Hematopoietic multipotent progenitor cell treated with erythropoietin and hydrocortisone succinate and interleukin-3 and kit ligand, for 4 days (in vitro differentiated cells): ENCODE measurements at places on chromosomes 3 and 15.

DNA sequence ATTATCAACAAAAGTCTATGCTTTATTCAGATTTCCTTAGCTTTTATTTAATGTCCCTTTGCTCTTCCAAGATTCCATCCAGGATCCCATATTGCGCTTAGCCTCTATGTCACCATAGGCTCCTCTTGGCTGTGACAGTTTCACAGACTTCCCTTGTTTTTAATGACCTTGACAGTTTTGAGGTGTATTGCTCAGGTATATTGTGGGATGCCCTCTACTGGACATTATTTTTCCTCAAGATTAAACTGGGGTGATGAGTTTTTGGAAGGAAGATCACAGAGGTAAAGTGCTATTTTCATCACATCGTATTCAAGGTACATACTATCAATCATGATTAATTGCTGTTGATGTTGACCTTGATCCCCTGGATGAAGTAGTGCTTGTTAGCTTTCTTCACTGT is 99.1 kb upstream of the SMAD3 start:
- peak; percentile 11 for DNase-seq

GRCh38 chr3:193040836-193041672 is 123.4 kb upstream of the MB21D2 start:
- DNase-seq = peak; percentile 61

- DNase-seq = no peak
These were observed 78.0 kb downstream of the CPN2 start for GRCh38 chr3:194272861-194273742.

DNA sequence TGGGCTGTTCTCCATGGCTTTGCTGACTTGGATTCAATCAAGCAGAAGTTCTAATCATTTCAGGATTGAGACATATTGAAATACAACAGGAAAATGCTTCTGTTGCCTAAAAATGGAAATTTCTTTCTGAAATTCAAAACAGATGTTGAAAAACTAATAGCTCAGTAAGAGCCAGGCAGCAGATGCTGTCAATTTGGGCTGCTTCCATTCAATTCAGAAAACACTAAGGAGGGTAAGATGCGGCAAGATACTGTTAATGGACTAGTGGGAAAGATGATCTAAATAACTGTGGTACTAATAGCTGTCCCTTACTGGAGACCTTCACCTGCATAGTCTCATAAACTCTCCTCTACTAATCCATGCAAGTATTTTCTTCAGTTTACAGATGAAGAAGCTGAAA is 53.5 kb downstream of the DGKG start:
- no peak for DNase-seq

GRCh38 chr3:65706301-65706700 is 332.4 kb downstream of the MAGI1 start:
- DNase-seq = no peak

- peak; percentile 33 for DNase-seq
These were observed 2.2 kb downstream of the PIAS1 start for GRCh38 chr15:68056097-68056865.
